GM10248 (cell line): ENCODE measurements at places on chromosomes 3 and 15.

DNA sequence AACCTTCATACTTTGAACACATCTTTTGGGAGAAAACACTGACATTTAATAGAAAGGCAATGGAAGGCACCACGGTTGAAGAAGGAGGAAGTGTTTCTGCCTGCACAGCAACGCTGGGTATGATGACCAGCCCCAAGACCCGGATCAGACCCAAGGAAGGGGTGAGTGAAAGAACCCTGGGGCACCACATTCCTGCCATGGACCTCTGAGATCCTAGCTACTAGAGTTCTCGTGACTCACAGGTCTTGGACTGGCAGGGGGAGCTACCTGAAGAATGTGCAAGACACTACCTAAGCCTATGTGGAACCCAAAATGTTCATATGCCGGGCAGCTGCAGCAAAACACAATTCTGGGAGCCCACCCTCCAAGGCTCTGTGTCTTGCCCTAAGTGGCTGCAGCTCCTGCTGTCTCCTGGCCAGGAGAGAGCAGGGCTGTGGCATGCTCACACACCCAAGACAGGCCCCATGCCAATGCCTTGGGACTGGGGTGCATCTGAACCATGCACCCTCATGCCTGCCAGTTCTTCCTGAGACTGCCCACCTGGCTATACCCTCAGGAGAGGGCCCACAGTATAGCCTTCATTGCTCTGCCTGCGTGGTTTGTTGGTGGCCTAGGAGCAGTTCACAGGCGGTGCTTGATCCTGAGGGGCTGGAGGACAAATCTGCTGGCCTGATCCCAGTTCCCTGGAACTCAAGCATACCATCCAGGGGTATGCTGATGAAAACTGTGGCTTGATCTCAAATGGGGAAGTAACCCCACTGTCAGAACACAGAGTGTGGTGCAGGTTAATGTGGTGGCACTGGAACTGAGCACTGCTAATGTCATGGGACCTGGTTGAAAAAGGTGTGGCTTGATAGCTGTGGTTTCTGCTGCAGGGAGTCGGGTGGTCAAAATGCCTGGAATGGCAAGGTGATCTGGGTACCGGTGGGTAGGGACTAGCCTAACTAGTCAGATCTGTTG lies 353.3 kb upstream of the ARHGEF26 start:
- no peak for DNase-seq

DNA sequence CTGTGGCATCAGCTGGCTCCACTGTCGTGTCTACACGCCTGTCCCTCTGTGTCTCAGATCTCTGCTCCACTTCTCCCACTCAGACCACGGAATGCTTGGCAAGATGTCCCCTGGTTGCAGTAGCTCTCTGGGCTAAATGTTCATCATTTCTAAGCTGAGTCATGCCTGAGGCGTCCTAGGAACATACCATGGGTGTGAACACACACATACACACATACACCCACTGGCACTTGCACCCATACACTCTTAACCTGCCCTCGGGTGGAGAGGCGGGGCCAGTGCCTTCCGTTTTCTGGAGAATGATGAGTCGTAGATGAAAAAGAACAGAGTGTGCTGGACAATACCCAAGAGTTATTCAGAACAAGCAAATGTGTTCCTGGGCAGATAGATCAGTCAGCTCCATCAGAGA lies 72.4 kb downstream of the SENP2 start:
- DNase-seq, result no peak

DNA sequence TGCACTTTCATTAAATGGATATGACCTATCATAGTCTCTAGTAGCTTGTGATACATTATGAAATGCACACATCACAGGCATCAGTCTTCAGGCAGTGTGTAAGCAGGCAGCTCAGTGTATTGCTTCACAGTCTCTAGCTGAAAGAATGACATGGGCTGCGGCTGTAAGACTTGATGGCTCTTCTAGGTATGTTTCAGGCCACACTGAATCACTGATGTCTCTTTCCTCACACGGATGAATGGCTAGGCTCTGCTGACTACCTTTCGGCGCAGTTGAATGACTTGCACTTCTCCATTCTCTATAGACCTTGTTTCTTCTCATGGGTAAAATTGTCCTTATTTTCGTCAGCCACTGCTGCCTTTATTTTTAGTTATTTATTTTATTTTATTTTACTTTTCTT lies 15.4 kb downstream of the APH1B start:
- peak; percentile 38 for DNase-seq

DNA sequence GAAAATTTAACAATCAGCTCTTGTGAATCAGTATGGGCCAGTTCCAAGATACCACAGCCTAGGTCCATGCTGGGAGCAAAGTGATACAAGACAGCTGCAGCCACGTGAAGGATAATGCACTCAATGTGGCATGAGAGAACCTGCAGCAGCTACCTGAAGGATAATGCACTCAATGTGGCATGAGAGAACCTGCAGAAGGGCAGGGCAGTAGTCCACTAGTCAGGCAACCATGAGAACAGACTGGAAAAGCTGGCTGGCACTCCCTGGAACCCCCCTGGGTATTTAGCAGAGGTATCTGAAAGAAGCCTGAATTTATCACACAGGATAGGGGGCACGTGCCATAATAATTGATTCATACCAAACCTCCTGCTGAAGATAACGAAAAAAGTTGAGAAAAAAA lies 237.6 kb downstream of the ATP8B4 start:
- no peak for DNase-seq

DNA sequence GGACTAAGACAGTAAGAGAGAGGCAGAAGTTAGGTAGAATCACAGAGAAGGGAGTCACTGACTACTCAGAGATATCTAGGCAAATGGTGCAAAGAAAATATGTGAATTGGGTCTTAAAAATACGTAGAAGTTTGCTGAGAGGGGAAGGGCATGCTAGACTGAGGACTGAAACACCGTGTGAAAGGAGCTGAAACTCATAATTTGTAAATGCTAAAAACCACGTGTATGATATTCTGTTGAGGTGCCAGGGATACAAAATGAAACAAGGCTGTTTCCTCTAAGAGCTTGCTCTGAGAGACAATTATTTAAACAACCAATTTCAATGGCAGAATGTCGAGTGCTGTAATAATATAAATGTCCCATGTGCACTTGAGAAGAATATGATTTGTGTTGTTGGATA lies 47.2 kb downstream of the NCK1 start:
- DNase-seq, result no peak

GRCh38 chr3:96209699-96210098 lies 604.7 kb upstream of the EPHA6 start:
- no peak for DNase-seq

DNA sequence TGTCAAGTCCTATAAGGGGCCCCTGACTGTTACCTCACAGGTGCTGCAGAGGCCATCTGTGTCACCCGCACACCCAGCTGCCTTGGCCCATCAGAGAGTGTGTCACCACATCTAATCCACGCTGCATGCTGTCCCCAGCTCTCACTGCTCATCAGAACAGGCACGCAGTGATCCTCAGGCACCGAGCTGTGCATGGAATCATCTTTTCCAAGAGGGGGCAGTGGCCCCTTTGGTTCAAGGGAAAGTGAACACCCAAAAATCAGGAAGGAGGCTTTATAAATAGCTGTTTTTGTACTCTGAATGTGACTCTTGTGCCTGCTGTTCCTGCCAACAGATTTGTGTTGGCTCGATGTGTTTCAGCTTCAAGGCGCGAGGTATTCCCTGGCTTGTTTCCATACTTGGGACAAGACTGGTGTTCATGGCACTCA lies 110.3 kb upstream of the ETV5 start:
- no peak for DNase-seq

GRCh38 chr15:40454904-40455391 lies 14.2 kb downstream of the BAHD1 start:
- DNase-seq, result no peak

DNA sequence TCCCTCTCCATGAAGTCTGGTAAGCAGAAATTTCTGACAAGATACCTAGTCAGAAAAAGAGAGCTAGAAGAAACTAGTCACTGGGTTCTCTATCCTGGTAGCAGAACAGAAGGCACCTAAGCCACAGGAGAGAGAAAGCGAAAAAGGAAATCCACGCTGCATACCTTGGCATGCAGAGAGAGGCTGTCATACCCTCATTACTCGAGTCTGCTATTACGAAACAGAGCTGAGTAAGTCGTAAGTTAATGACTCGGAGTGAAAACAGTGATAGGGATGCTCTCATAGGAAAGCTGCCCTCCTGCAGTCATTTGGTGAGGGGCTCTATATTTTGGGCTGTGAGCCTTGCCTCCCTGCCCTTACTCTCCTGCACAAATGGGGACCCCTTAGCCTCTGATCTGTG lies 16.2 kb downstream of the CLRN1 start:
- DNase-seq, result no peak

DNA sequence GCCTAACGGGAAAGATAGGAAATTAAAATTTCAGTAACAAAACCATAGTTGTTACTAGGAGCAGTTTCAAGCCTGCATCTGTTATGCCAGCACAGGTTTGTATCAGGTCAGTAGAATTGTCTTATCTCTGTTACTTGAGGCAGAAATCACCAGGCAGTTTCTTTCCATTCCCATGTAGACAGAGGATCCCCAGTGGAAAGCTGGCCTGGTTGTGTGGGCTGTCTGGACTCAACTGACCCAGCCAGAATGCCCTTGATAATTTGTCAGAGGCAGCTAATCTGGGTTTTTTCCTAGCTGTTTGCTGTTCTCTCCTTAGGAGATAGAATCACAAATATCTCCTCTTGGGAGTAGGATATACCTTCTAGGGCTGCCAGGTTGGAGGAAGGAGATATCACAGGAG lies 1044.7 kb downstream of the IGSF11 start:
- DNase-seq, result no peak

GRCh38 chr3:69718866-69719586 lies 20.2 kb upstream of the MITF start:
- no peak for DNase-seq

- DNase-seq, result no peak
These were observed 6.4 kb upstream of the GHRL start for GRCh38 chr3:10299175-10299574.

DNA sequence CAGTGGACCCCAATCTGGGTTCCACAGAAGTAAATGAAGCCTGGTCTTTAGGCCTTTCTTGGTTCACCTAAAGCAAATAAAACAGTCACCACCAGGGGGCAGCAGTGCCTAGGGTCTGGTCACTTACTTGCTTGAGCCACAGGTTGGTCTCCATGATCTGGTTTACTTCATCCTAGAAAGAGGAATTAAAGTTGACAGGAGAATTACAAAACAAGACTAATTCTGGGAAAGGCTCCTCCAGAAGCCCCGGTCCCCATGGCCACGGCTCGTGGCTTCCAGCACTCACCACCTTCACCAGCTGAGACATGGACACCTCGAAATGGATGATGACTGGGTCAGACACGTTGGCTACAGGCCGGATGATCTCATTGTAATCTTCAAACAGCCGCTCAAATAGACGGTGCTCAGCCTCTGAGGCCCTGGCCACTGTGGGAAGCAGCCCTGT lies 2.3 kb downstream of the CHRNA3 start:
- DNase-seq, result peak; percentile 86

GRCh38 chr3:147426931-147427330 lies 17.8 kb downstream of the ZIC1 start:
- DNase-seq, result no peak

GRCh38 chr3:129673012-129673411 lies 66.5 kb upstream of the PLXND1 start:
- DNase-seq, result no peak

DNA sequence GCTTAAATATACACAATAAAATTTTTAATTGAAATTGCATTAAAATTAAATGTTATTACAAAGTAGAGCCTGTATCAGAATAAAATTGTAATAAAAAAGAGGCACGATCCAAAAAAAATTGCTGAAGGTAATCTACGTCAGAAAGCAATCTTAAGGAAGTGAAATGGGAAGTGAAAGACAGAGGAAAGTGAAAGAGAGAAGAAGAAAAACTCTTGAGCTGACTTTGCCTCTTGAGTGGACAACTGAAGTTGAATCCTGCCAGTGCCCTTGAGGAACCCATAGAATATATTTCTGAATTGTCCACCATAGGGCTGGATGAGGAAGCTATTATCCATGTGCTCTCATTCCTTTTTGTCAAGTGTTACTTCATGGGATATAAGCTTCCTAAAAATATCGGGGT lies 285.1 kb upstream of the STAC start:
- DNase-seq, result no peak

- DNase-seq, result no peak
These were observed 27.0 kb upstream of the UBE3A start for GRCh38 chr15:25465835-25466234.

GRCh38 chr15:67023517-67024313 lies 41.7 kb upstream of the SMAD3 start:
- DNase-seq, result no peak

- DNase-seq, result no peak
These were observed 70.0 kb upstream of the KLF13 start for GRCh38 chr15:31256378-31257265.

DNA sequence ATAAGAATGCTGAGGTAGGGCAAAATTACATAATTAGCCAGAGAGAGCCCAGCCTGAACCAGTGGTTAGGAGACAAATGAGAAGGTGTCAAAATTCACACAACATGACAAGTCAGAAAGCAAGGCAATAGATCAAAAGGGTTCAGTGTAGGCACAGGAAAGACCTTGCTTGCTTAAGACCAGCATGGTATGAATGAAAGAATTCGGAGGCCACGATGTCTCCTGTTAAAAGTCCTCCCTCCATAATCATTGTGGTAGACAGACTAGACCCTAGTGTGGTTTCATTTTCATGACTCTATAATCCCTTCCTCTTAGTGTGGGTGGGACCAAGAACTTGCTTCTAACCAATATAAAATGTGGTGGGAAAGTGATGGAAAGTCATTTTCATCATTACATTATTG lies 98.7 kb upstream of the ANKRD28 start:
- DNase-seq, result no peak

DNA sequence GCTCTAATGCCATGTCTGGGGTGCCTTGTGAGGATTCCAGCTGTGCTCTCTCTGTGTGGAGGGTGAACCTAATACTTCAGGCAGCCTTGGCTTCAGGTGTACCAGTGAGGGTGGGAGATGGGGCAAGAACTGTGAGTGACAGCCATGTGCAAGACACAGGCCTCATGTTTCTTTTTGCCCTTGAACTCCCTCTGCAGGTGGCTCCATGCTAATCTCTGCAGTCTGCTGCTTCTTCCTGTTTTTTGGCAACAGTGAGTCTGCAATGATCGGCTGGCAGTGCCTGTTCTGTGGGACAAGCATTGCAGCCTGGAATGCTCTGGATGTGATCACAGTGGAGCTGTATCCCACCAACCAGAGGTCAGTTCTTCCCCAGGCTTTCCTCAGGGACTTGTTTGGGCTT lies 189.3 kb downstream of the SV2B start:
- DNase-seq, result no peak

- no peak for DNase-seq
These were observed 54.2 kb downstream of the PIK3R4 start for GRCh38 chr3:130692455-130692854.

- no peak for DNase-seq
These were observed 33.1 kb downstream of the CP start for GRCh38 chr3:149188494-149188893.
